ENCODE measurements at places on chromosomes 5 and 9. TPM values are rescaled to one million over a fixed set of nuclear protein-coding genes. Genes with fewer than 3 reads are reported as not detected.

DNA sequence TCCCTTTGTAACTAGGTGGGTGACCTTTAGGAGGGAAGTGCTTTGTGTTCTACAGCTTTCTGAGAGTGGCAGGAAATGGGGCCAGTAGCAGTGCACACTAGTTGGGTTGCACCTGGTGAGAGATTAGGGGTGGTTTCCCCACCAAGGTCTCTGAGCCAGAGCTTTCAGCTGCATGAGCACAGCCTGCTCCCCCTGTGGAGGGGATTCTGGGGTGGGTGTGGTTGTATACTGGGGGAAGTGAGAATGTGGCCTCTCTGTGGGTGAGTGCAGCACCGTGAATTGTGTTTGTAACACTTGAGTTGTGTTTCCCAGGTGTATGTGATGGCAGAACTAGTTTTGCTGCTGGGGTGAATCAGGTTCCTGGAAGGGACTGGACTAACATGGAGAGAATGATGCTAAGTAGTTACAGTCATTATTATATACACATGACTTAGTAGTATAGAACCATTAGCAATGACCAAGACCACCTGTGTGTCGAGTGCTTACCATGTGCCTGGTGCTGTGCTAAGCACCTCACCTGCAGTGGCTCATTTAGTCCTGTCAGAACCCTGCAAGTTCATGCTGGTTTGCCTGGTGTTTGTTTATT lies 11.8 kb upstream of the CXXC5 start:
- no peaks in the 10 kb centered on the region for H3K36me3 ChIP-seq
- H3K4me1 ChIP-seq: peaks cover 39% of the 10 kb centered on the region
- H3K4me3 ChIP-seq: peak overlapping the region; percentile 44

DNA sequence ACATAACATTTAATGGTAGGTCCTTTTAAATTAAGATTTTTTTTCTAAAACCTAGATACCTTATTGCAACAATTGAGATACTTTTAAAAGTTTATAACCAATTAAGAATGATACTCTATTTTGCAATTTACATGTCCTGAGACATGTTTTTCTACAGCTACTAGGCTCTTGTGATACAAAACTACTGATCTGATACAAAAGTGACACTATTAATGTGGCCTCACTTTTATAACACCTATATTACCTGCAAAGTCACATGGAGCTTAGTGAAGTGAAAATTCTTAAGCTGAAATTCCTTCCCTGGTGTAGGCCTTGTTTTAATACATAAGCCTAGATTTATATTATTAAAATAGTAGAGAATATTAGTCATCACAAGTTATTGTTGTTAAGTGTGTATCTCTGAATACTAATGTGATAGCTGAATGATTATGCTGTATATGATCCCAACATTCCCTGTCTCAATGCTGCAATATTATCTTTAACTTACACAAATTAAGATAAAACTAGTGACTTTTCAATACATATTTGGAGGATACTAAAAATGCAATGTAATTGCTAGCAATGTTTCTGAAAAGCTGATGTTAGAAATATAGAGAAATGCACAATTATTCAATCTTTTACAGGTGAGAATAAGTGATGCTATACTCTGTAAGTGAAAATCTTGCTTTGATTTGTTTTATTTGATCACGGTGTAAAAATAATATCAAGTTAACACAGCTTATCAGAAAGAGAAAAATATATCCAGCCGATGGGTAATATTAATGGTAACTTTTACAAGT lies 2.6 kb downstream of the NFIB start:
- H3K27me3 ChIP-seq: peaks cover 20% of the 10 kb centered on the region
- DNase-seq: no peak
- H3K27ac ChIP-seq: no peak overlapping the region
- H3K4me1 ChIP-seq: peaks cover 4% of the 10 kb centered on the region

- no peak overlapping the region for H3K27ac ChIP-seq
- no peak overlapping the region for H3K4me3 ChIP-seq
- H3K27me3 ChIP-seq: no peaks in the 10 kb centered on the region
- H3K4me1 ChIP-seq: no peaks in the 10 kb centered on the region
Measured at GRCh38 chr9:83267741-83268140, 204.8 kb upstream of the RASEF start.

- H3K36me3 ChIP-seq: no peaks in the 10 kb centered on the region
- H3K4me1 ChIP-seq: no peaks in the 10 kb centered on the region
- no peak for DNase-seq
- no peaks in the 10 kb centered on the region for H3K27me3 ChIP-seq
- no peak overlapping the region for H3K4me3 ChIP-seq
- no peak overlapping the region for H3K27ac ChIP-seq
Measured at GRCh38 chr5:58075907-58076306, 384.0 kb downstream of the PLK2 start.

DNA sequence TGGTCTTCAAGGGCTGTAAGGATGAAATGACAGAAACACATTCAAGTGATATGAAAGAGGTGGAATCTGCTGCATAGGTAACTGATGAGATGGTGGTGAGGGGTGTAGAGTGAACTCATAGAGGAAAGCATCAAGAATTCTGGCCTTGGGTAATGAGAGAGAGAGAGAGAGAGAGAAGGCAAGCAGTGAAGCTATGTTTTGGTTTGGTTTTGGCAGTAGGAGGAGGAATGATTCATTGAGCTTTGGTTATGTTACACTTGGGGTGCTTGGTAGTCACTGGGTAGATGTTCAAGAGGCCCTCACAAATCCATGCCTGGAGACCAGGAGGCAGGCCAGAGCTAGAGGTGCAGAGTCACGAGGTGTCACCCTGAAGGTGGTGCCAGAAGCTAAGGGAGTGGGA lies 89.5 kb downstream of the EGFLAM start:
- no peak overlapping the region for H3K4me3 ChIP-seq
- H3K4me1 ChIP-seq: peaks cover 11% of the 10 kb centered on the region
- no peak for DNase-seq
- H3K27me3 ChIP-seq: no peaks in the 10 kb centered on the region

PROB1 gene
- 7.2 TPM for total RNA-seq

ELL2 gene
- total RNA-seq: 91.3 TPM

GRCh38 chr5:2721385-2722138 lies 29.9 kb downstream of the IRX2 start:
- no peak overlapping the region for H3K27ac ChIP-seq
- no peak for DNase-seq
- no peaks in the 10 kb centered on the region for H3K27me3 ChIP-seq
- no peak overlapping the region for H3K4me3 ChIP-seq
- H3K4me1 ChIP-seq: no peaks in the 10 kb centered on the region
- H3K36me3 ChIP-seq: no peaks in the 10 kb centered on the region

- no peaks in the 10 kb centered on the region for H3K36me3 ChIP-seq
- no peak for DNase-seq
- H3K27me3 ChIP-seq: no peaks in the 10 kb centered on the region
- no peak overlapping the region for H3K4me3 ChIP-seq
Measured at GRCh38 chr5:131001507-131001906, 163.5 kb downstream of the HINT1 start.

DNA sequence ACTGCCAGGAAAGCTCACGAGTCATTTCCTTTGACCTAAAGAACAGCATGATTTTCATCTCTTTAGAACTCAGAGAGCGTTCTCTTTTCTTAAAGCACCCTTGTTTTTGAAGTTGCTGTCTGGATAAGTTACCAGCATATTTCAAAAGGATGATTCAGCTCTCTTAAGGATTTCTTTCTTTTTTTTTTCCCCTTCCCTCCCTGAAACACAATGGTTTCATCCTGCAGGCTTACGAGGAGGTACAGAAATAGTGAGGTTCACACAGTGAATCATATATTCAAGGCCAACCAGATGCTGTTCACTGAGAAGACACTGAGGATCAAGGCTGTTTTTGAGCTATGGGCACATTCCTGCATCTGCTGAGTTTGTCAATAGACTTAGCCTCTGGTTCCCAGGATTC lies 257.2 kb downstream of the KIF4B start:
- H3K36me3 ChIP-seq: no peaks in the 10 kb centered on the region
- no peak overlapping the region for H3K4me3 ChIP-seq
- no peaks in the 10 kb centered on the region for H3K4me1 ChIP-seq
- H3K27ac ChIP-seq: no peak overlapping the region
- no peak for DNase-seq

- no peak overlapping the region for H3K27ac ChIP-seq
- H3K27me3 ChIP-seq: no peaks in the 10 kb centered on the region
- no peaks in the 10 kb centered on the region for H3K36me3 ChIP-seq
- H3K4me3 ChIP-seq: no peak overlapping the region
- H3K4me1 ChIP-seq: peaks cover 89% of the 10 kb centered on the region
Measured at GRCh38 chr9:113514748-113515147, 51.2 kb downstream of the RGS3 start.

CER1 gene
- total RNA-seq: not detected

DNA sequence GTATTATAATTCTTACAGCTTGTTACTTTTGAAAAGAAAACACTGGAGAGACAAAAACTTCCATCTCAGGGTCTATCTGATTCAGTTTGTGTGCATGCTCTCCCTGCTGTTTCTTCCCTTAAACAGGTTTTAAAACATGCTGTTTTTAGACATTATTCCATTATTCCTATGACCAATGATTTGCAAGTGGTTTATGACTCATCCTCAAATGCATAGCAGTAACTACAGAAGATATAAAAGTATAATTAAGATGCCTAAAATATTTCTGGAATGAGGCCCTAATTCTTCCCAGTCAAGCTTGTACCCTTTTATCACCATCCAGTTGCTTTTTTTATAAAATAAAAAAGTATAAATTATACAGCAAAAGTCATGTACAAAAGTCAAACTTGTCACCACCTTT lies 3.7 kb downstream of the DTWD2 start:
- no peaks in the 10 kb centered on the region for H3K36me3 ChIP-seq
- H3K27ac ChIP-seq: no peak overlapping the region
- H3K27me3 ChIP-seq: no peaks in the 10 kb centered on the region
- H3K4me1 ChIP-seq: peaks cover 11% of the 10 kb centered on the region

NEUROG1 gene
- total RNA-seq: not detected

DNA sequence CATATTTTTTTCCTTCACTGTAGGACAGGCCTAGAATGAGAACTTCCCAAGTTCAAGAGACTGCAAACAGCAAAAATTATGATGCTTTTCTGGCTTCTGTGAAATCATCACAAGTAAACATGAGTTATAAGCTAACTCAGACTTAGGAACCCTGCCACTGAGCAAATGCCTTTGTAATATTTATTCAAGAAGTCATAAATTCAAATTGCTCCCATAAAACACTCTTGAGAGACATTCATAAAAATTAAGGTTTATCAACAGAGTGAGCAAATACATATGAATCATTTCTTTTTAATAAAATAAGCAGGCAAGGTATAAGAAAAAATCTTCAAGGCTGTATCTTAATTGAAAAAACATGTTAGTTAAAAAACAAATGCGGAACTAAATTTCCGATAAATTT lies 124.2 kb downstream of the GNA14 start:
- no peak for DNase-seq
- H3K4me3 ChIP-seq: no peak overlapping the region
- no peaks in the 10 kb centered on the region for H3K27me3 ChIP-seq

CCDC152 gene
- 16.2 TPM for total RNA-seq

DNA sequence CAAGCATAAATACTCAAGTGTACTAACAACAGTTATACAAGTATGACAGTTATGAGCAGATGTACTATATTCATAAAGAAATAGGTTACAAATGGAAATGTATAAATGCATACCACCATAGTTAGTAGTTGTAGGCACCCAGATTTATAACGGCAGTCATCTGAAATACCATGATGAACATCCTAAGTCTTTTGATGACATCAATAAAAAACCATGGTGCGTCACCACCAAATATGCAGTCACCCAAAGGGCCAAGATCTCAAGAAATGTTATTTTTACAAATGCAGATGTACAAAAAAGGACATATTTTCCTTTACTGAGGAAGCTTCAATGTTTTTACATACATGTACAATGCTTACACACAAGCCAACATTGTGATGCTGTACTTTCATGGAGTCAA lies 70.8 kb upstream of the XPA start:
- no peaks in the 10 kb centered on the region for H3K36me3 ChIP-seq
- DNase-seq: no peak
- no peaks in the 10 kb centered on the region for H3K4me1 ChIP-seq
- no peak overlapping the region for H3K27ac ChIP-seq
- H3K27me3 ChIP-seq: no peaks in the 10 kb centered on the region

GIN1 gene
- total RNA-seq: 9.3 TPM

DNA sequence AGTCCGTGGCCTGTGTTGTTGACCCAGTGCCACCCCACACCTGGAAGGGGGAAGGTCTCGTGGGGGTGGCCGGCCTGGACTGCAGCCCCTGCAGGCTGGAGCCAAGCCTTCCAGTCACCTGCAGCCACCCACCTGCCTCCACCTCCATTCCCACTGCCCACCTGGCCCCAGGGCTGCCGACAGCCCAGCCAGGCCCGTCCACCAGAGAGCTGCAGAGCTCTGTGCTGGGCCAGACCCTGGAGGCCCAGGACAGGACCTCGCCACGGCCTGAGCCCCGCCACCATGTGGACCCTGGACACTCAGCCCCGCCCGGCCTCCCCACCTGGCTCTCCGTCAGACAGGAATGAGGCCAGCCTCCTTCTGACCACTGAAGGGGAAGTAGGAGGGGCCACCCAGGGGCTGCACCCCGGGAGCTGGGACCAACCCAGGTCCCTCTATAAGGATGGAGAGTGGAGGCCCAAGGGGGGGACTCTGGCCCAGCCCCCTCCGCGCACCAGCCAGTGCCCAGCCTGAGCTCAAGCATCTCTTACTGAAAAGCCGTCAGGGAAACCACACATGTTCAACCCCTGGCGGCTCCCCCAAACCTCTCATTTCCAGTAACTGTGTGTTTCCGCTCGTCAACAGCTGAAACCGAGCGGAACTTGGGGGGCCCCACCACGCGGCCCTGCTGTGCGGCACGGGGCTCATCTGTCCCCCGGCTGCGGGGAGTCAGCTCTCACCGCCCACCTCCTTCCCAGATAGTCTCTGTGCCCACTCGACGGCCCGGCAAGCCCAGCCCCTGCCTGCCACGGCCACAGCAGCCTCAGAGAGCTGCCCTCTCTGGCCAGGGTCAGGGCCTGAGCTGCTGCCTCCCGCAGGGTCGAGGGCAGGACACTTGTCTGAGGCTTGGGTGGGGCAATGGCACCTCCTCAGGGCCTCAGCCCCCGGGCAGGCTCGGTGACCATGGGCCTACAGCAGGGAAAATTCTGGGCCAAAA lies 12.8 kb downstream of the NOTCH1 start:
- no peaks in the 10 kb centered on the region for H3K27me3 ChIP-seq
- peak; percentile 77 for DNase-seq

- H3K27me3 ChIP-seq: no peaks in the 10 kb centered on the region
- no peak overlapping the region for H3K27ac ChIP-seq
- no peak overlapping the region for H3K4me3 ChIP-seq
- peaks cover 15% of the 10 kb centered on the region for H3K36me3 ChIP-seq
- DNase-seq: no peak
Measured at GRCh38 chr5:1463326-1464095, 18.3 kb upstream of the SLC6A3 start.

- H3K4me1 ChIP-seq: peaks cover 25% of the 10 kb centered on the region
- peak overlapping the region; percentile 76 for H3K4me3 ChIP-seq
- DNase-seq: no peak
- H3K36me3 ChIP-seq: no peaks in the 10 kb centered on the region
- no peaks in the 10 kb centered on the region for H3K27me3 ChIP-seq
Measured at GRCh38 chr9:123928533-123929176, 1.3 kb downstream of the DENND1A start.

EHMT1 gene
- 74.6 TPM for total RNA-seq

CNTFR gene
- total RNA-seq: not detected

DNA sequence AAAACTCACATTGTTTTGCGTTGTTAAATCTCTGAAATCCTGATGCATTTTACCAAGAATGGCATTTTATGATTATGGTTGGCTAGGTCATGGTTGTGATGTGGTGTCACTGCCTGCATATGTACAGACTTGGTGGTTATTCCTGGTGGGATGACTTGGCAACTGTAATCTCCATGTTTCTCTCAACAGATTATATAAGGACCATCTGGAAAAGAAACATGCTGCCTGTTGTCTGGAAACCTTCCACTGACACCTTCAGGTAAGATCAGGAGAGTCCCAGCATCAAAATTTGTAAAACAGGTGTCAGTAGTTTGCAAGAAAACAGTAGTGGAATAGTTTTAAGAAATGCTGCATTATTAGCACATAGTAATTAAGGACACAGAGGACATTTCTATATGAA lies 3.0 kb upstream of the ACER2 start:
- H3K27me3 ChIP-seq: no peaks in the 10 kb centered on the region
- H3K36me3 ChIP-seq: no peaks in the 10 kb centered on the region
- no peak for DNase-seq
- H3K27ac ChIP-seq: no peak overlapping the region

All from CD8-positive, alpha-beta memory T cell (primary cell).